ENCODE measurements at places on chromosomes 2 and 18.

GRCh38 chr2:143948710-143949109 lies 571.2 kb downstream of the ZEB2 start:
- no peak for DNase-seq

DNA sequence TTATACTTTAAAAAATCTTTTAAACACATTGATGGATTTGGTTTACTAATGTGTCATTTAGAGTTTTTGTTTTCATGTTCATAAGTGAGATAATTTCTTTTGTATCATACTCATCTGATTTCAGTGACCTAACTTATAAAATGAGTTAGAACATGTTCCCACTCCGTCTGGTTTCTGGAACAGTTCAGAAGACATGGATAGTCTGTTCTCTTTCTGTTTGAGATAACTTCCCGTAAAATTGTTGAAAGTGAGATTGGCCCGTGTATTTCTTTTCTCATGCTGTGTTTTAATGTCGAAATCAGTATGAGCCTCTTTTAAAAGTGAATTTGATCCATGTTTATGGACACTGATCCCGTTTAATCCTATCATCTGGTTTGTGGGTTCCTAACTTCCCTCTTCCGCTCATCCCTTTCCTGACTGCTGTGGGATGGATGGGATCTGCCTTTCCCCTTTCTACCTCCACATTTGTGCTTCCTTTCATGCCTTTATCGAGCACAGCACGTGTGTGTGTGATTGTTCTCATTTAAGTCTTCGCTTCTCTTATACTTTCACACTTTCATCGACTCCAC lies 78.9 kb downstream of the COPS8 start:
- DNase-seq: no peak

- no peak for DNase-seq
Measured at GRCh38 chr2:186653511-186653910, 40.3 kb upstream of the FAM171B start.

DNA sequence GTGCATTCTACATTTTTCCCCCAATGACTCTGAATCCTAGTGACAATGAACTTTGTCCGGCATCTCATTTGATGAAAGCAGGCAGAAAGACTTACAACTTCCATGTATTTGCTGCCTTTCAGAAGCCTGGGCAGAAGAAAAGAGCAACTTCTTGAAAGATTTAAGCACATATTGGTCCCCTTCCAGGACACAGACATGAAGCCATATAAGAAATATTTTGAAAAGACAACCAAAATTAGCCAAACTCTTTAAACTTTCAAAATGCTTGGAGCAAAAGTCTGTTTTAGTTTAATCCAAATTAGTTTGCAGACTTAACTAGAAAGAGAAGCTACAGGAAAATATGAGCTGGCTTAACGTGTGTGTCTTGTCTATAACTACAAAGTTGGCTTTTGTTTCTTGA lies 492.5 kb downstream of the NR4A2 start:
- no peak for DNase-seq

- DNase-seq: no peak
Measured at GRCh38 chr2:241999184-241999583, 129.7 kb downstream of the RTP5 start.

DNA sequence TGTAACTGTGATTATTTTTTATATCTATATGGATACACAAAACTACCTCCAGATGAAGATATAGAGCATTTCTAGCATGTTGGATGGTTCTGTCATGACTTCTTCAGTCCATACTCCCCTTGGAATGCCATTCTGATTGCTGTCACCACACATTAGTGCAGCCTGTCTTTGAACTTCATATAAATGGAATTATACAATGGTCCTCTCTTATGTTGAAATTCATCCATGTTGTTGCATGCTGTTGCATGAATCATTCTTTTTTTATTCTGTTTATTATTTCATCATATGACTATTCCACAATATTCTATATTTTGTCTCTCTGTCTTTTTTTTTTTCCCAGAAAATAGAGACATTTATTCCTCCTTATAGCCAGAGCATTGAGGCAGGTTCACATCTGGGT lies 74.1 kb downstream of the OSBPL6 start:
- DNase-seq: no peak

DNA sequence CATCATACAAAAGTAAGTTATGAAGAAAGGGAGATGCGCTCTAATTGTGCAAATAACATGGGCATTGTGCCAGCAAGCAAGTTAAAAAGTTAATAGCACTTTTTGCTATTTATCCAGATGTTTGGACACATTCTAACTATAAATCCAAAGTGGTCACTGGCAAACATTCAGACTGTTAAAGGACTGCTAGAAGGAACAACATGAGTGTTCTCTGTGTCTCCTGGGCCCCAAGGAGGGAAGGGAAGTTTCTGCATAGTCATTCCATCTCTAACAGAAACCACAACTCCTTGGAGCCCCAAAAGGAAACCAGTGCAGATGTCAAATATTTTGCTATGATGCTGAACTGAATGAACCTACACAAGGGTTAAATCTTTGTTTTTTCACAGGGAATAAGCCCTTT lies 213.3 kb upstream of the HNRNPA3 start:
- no peak for DNase-seq

GRCh38 chr2:118981632-118982031 lies 39.6 kb downstream of the MARCO start:
- no peak for DNase-seq
